Hematopoietic multipotent progenitor cell treated with erythropoietin and hydrocortisone succinate and interleukin-3 and kit ligand, for 8 days (in vitro differentiated cells): ENCODE measurements at places on chromosomes 4 and X.
A peak's percentile ranks its signal among the peaks of the same experiment; 100 is the strongest.

- DNase-seq: peak; percentile 66
Observed at GRCh38 chr4:108060164-108060563, 70.5 kb downstream of the HADH start.

GRCh38 chr4:47427935-47428334, 35.6 kb downstream of the COMMD8 start:
- no peak for DNase-seq

DNA sequence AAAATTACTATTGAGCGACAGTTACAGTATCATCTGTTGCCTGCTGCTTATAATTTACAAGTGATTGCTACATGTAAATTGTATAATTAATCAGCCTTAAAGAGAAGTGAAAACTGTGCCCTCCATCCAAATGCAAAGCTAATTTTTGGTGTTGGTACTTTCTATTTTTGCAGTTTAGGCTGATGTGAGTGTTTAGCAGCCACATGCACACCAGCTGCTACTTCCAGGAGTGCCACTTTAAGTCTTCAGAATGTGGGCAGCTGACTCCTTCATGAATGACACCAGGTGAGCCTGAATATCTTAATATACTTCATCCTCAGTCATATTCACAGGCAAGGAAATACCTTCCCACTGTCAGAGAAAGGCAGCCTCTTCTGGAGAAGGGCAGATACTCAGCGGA, 149.8 kb upstream of the RASGEF1B start:
- no peak for DNase-seq

DNA sequence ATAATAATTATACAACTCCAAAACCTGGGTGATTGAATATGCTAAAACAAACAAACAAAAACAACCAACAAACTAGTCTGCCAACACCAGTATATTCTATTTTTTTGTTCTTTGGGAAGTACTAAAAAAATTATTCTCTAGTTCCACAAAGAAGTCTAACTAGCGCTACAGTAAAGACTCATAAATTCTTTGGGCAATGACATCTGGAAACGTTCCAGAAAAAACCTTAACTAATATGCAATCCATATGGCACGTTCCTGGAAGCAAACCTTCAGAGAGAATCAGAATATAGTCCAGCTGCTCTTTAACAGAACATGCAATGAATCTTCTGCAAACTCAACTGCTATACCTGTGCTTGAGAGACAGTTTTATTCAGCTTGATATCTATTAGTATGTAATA, 500.1 kb downstream of the TRAM1L1 start:
- DNase-seq: no peak

DNA sequence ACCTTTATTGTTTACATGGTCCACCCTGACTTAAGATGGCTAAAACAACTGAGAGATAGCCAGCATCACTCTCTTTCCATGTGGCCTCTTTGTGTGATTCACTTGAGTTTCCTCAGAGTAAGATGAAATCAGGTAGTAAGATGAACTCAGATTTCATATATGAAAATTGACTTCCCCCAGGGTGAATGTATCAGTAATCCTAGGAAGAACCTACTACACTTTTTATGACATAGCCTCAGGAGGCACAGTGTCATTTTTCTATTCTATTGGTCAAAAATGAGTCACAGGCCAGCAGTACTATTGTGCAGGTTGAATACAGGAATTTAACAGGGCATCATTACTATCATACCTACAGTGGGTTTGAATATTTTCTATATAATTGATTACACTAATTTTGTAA, 14.6 kb upstream of the SULT1E1 start:
- no peak for DNase-seq

GRCh38 chr4:157803421-157803820, 369.4 kb downstream of the GASK1B start:
- no peak for DNase-seq

GRCh38 chrX:70635227-70635626, 190.6 kb downstream of the DLG3 start:
- DNase-seq: no peak

DNA sequence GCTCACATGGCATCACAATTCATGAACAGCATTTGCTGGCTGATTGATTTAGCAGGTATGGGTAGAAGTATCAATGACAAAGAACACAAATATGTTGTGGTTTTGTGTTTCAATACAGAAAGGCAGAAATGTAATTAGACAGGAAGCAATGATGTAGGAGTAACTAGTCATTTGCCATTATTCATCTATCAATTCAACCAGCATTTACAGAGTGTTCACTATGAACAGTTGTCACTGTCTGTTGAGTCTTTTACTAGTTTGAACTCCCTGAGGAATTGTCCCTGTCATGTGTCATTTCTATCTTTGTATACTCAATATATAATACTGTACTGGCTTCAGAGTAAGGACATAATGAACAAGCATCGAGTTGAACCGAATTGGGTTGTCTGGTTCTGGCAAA, 51.5 kb upstream of the ARHGAP24 start:
- DNase-seq: no peak
